Left lobe of liver (tissue), 2 donors: ENCODE measurements at places on chromosomes 2 and 18. TPM values are rescaled to one million over a fixed set of nuclear protein-coding genes. Genes with fewer than 3 reads are reported as not detected.

The EFHD1 gene
- 27.3 TPM for total RNA-seq

The TBR1 gene
- not detected for total RNA-seq

The GPR39 gene
- total RNA-seq: 7.4 TPM

The WNT10A gene
- total RNA-seq: not detected

The ITGA4 gene
- total RNA-seq: 2.3 TPM

The FHL2 gene
- 5.5 TPM for total RNA-seq

The RNF138 gene
- total RNA-seq: 12.0 TPM

The TANC1 gene
- 5.0 TPM for total RNA-seq

The DYNAP gene
- total RNA-seq: not detected

The SMAD2 gene
- 30.2 TPM for total RNA-seq

The ANO7 gene
- 1.3 TPM for total RNA-seq

The SERPINB11 gene
- not detected for total RNA-seq

The CYP27C1 gene
- total RNA-seq: 0.05 TPM

The GNAL gene
- total RNA-seq: 1.3 TPM

The AGPS gene
- total RNA-seq: 31.0 TPM

The RNF149 gene
- total RNA-seq: 18.6 TPM

The RAX gene
- not detected for total RNA-seq

The LIPG gene
- 89.4 TPM for total RNA-seq

The LYPD6 gene
- total RNA-seq: 0.25 TPM

The OSBPL6 gene
- total RNA-seq: 1.8 TPM

The BCL2L11 gene
- 9.1 TPM for total RNA-seq

The EVX2 gene
- total RNA-seq: not detected

The AMER3 gene
- not detected for total RNA-seq

The CRYGD gene
- total RNA-seq: not detected

The CCDC178 gene
- not detected for total RNA-seq

The CEP68 gene
- 2.2 TPM for total RNA-seq
